ENCODE measurements at places on chromosomes 13 and 19.

DNA sequence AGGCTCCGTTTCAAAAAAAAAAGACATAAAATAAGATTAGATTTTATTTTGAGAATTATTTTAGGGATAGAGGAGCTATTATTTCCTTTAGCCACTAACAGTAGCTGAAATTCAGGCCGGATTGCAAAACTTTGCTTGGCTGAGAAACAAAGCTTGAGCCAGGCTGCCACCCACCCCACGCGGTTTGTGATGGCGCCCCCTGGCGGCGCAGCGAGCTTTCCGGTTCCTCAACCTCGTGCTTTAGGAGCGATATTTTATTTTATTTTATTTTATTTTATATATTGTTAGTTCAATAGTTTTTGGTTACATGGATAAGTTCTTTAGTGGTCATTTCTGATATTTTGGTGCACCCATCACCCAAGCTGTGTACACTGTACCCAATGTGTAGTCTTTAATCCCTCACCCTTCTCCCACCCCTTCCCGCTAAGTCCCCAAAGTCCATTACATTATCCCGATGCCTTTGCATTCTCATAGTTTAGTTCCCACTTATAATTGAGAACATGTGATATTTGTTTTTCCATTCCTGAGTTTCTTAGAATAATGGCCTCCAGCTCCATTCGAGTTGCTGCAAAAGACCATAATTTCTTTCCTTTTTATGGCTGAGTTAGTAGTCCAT lies 19.8 kb upstream of the CEACAM4 start:
- no peak for DNase-seq

- DNase-seq = no peak
These were observed 68.1 kb downstream of the UFM1 start for GRCh38 chr13:38417727-38418126.

DNA sequence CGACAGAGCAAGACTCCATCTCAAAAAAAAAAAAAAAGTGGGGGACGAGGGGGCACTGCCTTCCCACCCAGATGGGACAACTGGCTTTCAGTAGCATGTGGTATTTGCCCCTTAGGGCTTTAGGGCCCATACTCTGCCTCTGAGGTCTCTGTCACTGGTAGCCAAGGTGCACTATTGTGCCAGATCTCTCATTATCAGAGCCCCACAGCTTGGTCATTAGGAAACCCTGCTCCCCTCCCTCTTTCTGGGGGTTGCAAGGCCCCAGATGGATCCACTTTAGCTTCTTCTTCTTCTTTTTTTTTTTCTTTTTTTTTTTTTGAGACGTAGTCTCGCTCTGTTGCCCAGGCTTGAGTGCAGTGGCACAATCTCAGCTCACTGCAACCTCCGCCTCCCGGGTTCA lies 11.2 kb upstream of the ZNF358 start:
- DNase-seq = no peak

DNA sequence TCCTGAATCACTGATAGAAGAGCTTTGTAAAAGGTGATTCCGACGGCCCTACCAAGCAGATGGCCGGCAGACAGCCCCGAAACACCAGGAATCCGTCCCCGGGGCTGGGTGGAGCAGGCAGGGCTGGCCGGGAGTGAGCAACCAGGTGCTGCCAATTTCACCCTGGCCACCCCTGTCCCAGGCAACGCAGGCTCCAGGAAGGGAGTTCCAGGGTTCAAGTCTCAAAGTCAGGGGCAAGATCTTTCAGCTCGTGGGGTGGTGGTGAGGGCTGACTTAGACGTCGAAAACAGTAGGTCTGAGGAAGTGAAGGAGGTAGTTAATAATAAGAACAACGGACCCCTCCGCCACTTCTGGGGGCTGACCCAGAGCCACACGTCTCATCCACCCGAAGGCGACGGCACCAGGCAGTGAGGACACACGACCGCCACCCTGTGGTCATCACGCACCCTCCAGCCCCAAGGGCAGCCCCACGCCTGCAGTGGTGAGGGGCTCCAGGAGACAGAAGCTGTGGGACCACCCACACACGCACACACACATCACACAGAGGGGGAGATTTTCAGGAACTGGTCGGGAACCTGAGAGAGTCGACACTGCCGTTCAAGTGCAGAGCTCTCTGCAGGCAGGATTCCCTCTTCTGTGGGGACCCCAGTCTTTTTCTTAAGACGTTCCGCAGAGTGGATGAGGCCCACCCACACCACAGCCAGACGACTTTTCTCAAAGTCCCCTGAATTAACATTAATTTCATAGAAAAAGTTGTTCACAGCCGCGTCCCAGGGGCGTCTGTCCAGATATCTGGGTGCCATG lies 67.2 kb downstream of the SPACA7 start:
- DNase-seq = peak; percentile 39

DNA sequence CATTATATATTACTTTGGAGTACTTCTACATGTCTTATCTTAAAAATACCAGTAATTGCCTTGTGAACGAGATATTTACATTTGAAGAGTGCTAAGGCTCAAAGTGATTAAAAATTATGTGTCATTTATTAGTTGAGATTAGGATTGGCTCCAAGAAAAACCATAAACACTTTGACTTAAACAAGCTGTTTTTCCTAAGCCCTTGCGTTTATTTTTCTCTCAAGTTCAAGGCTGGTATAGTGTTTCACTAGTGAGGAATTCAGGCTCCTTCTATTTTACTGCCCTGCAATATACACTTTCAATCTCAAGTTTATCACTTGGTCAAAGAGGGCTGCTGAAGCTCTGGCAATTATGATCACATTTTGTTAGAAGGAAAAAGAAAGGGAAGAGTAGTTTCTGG lies 49.9 kb downstream of the UFM1 start:
- DNase-seq = no peak

DNA sequence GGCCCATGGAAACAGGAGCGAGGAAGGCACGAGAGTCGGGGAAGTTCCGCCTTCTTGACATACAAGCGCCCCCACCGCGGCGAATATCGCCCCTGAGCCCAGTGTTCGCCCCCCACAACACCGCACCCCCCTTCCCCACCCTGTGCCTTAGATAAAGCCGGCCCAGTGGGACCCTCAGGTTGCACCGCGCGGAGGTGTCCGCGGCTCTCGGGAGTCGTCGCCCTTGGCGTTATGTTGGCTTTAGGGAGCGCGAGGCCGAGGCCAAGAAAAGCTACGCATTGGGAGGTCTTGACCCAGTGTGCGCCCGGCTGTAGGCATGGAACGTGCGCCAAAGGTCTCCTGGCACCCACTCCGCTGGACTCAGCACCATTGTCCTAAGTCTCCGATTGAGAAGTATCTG lies 603 bp upstream of the ZNF132 start:
- no peak for DNase-seq

GRCh38 chr13:109274188-109274821 lies 512.1 kb downstream of the IRS2 start:
- DNase-seq = no peak

DNA sequence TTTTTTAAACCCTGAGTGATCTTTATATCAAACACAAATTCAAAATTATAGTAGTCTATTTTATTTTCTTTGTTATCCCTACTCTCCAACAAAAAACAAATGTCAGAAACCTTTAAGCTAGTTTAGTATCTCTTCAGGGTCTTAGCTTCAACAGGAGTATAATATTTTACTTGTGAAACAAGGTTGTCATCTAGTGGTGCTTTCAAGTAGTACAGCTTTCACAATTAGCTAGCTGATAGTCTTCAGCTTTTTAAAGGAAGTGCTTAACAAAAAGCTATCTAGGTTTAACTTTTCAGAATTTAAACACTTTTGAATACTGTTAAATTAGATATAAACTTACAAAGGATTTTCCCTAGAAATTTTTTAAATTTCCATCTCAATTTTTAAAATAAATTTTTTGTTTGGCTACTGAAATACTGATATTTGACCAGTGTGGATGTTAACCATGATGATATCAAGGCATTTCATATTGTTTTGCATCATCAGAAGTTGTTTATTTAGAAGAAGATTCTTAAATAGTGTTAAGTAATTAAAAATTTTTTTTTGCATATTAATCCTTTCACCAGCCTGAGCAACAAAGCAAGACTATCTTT lies 34.2 kb downstream of the TDRD3 start:
- DNase-seq = no peak

GRCh38 chr19:7869453-7869909 lies 4.7 kb downstream of the PRR36 start:
- no peak for DNase-seq

DNA sequence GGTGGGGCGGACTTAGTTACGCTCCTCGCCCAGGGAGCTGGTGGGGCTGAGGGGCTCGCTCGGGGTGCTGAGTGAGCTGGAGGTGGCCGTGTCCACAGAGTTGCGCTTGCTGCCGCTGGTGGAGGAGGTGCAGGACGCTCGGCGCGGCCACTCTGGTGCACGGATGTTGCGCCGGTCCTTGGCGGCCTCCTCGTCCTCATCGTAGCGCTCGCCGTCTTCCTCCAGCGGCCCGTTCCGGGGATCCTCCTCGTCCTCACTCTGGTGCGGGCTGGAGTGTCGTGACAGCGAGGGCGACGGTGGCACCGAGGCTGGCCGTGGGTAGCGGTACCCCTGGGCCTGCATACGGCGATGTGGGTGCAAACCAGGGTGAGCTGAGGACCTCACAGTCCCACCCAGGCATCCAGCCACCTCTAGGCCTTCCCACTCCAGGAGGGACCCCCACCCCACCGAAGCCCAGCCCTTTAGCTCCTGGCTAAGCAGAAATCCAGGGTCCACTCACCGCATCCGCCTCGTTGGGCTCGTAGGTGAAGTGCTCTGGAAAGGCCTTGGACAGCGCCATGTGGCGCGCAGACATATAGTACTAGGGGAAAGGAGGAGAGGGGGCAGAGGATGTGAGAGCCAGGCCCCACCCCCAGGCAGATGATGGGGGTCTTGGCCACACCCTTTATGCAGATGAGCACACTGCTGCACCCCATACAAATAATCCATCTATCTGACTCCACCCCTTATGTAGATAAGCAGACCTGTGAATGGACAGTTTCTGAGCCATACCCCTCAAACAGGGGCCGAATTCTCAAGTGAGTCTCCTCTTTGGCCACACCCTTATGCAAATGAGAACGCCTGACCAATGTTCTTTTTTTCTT lies 4.4 kb downstream of the FTL start:
- DNase-seq = peak; percentile 61

DNA sequence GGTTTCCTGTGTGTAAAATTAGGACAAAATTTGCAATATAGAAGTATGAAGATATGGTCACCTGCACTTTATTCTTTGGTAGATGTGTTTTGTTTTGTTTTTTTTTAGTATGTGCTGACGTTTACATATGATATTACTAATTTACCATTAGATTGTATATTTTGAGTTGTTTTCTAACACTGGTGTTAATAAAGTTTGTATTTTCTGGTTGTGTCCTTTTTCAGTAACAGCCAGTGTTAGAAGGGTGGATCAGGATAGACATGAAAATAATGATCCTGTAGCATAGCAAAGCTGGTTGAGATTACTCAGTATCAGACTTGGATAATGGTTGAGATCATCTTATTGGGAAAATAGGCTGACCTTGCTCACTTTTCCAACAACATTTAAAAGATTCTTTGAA lies 6.2 kb downstream of the NAA16 start:
- DNase-seq = no peak

GRCh38 chr19:35742121-35742724 lies at the start of gene IGFLR1:
TSS of gene IGFLR1 (minus strand) at chr19:35742452. CDS start at chr19:35741180, 1,272 bp downstream.
- no peak for DNase-seq

DNA sequence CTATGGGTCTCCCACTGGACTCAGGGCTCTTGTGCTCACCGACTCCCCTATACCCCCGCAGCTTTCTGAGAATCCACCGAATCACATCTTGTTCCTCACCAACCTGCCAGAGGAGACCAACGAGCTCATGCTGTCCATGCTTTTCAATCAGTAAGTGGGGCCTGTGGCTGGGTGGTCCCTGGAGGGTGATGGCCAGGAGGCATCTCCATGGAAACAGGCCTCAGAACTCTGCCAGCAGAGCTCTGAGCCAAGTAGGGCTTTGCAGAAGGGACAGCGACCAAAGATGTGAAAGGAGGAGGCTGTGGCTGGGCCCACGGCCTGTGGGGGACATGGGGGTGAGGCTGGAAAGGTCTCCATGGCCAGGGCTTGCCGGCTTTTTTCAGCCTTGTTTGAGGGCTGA lies 11.8 kb upstream of the MIA start:
- DNase-seq = no peak

GRCh38 chr13:44413095-44413494 lies 39.5 kb downstream of the SERP2 start:
- DNase-seq = no peak

GRCh38 chr13:95381212-95381527 lies 79.9 kb upstream of the ABCC4 start:
- peak; percentile 74 for DNase-seq

DNA sequence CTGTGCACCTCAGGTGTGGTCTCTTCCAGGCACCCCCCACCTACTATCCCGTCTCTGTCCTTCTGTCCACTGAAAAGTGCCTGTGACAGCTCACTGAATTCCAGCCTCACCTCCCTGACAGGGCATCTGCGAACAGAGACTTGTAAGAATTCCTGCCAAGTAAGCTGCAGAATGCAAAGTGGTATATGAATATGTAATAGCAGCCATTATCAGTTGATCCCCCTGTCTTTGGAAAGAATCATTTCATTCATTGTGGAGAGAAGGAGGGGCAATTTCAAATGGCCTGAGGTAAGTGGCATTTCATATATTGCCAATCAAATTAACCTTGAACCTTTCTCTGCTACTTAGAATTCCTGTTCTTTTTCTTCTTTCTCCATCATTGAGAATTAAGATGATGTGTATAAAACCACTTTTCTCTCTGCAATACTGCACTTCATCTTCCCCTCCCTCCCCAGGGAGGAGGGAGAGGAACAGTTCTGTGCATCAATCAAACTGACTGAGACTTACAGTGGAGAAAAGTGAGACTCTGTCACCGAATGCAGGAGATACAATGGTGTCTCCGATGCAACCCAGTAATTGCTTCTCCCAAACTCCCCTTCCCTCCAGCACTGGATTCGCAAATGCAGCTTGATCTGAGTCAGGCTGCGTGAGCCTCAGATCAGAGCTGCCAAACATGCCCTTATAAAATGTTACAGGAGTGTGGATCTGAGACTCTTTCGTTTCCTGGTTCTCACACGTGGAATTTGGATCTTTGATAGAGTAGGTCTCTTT lies 91.7 kb downstream of the SLC10A2 start:
- no peak for DNase-seq

GRCh38 chr19:16527971-16528521 lies 14.2 kb downstream of the CHERP start:
- no peak for DNase-seq

Measured in sigmoid colon (tissue), 7 donors.